Progenitor cell of endocrine pancreas (in vitro differentiated cells): ENCODE measurements at places on chromosomes 12 and 14.

GRCh38 chr14:54189333-54189732, 207.5 kb upstream of the CDKN3 start:
- no peaks in the 10 kb centered on the region for H3K36me3 ChIP-seq
- H3K4me3 ChIP-seq = no peak overlapping the region
- no peaks in the 10 kb centered on the region for H3K4me1 ChIP-seq
- DNase-seq = no peak

GRCh38 chr14:21921453-21921852, 247.8 kb upstream of the OR4E1 start:
- no peak overlapping the region for H3K27ac ChIP-seq
- no peaks in the 10 kb centered on the region for H3K4me1 ChIP-seq
- no peak overlapping the region for H3K4me3 ChIP-seq

DNA sequence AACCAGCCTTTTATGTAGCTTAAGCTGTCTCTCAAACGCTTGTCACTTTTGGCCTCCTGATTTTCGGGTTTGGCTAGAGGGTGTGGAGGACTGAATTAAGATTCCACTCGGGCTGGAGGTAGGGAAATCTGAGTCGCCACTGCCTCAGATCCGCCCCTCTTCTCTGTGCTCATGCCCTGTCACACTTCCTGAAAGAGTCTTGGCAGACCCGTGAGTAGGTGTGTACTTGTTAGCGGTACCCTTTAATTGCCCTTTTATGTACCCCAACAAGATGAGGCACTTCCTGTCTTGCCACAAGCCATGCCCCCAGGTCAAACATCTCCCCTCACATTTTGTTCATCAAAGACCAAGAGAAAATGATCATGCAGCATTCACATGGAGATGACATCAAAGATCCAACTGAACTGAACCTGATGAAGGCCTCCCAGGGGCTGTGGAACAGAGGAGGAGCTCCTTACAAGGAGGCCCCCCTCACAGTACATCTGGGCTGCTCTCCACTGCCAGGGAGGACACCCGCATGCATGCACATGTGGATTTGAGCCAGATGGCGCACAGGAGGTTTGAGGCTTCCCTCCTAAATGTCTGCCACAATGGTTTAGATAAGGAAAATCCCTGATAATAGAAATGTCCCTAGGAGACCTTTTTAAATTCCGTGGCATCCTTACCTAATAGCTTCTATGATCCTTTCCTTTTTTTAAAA, 86.5 kb upstream of the CDKN3 start:
- no peaks in the 10 kb centered on the region for H3K36me3 ChIP-seq
- H3K27me3 ChIP-seq = peaks cover 22% of the 10 kb centered on the region
- no peak for DNase-seq
- no peak overlapping the region for H3K4me3 ChIP-seq
- H3K4me1 ChIP-seq = no peaks in the 10 kb centered on the region

DNA sequence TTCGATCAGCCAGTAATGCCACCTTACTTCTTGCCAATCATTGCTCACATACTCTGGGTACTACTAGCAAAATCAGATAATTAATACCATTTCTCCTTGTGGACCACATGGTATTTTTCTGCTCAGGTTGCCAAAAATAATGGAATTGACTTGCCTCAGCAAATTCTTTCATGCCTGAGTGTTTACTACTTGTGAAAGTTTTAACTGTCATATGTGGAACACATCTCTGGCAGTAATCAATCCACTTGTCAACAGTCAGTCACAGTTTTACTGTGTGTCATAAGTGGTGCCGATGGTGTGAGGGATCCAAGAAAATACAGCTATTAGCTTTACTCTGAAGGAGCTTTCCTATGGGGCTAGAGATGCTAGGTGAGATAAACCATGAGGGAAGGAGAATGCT, 55.3 kb upstream of the ATF1 start:
- peaks cover 15% of the 10 kb centered on the region for H3K36me3 ChIP-seq
- DNase-seq = no peak
- H3K4me1 ChIP-seq = no peaks in the 10 kb centered on the region
- H3K27me3 ChIP-seq = no peaks in the 10 kb centered on the region
- no peak overlapping the region for H3K4me3 ChIP-seq

DNA sequence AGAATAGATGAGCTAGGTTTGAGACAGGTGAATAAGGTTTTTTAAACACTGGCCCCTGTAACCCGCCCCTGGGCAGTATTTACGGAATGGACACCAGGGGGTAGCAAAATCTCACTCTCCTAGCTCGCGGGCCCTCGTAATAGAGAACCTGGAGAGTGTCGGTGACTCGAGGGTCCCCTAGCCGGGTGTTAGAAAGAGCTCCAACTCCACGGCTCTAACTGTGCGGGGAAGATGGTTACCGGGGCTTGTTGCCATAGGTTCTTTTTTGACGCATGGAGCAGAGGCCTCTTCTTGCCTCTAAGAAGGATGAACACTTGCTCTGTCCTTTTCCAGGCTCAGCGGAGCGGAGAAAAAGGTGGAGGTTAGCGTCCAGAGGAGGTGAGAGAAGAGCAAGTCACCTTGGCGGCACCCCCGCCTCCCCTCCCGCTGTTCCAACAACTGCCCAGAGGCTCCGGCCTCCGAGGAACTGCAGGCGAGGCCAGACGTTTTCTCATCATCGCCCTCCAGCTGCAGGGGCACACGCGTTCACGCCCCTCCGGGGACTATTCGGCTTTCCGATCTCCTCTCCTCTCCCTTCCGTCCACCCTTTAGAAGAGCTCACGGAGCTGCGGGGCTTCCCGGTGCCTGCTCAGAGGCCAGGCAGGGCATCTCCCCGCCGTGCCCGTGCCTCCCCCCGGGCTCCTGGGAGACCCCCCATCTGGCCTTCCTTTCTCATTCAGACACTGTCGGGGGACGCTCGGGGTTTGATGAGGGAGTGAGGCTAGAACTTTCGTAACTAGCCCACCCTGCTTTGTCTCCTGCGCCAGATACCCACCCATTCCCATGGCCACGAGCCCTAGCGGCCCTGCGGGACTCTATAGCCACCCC, 1.4 kb upstream of the ARHGEF40 start:
- H3K27me3 ChIP-seq = peaks cover 22% of the 10 kb centered on the region
- peaks cover 24% of the 10 kb centered on the region for H3K4me1 ChIP-seq
- H3K27ac ChIP-seq = peak overlapping the region; percentile 84
- peaks cover 5% of the 10 kb centered on the region for H3K36me3 ChIP-seq

DNA sequence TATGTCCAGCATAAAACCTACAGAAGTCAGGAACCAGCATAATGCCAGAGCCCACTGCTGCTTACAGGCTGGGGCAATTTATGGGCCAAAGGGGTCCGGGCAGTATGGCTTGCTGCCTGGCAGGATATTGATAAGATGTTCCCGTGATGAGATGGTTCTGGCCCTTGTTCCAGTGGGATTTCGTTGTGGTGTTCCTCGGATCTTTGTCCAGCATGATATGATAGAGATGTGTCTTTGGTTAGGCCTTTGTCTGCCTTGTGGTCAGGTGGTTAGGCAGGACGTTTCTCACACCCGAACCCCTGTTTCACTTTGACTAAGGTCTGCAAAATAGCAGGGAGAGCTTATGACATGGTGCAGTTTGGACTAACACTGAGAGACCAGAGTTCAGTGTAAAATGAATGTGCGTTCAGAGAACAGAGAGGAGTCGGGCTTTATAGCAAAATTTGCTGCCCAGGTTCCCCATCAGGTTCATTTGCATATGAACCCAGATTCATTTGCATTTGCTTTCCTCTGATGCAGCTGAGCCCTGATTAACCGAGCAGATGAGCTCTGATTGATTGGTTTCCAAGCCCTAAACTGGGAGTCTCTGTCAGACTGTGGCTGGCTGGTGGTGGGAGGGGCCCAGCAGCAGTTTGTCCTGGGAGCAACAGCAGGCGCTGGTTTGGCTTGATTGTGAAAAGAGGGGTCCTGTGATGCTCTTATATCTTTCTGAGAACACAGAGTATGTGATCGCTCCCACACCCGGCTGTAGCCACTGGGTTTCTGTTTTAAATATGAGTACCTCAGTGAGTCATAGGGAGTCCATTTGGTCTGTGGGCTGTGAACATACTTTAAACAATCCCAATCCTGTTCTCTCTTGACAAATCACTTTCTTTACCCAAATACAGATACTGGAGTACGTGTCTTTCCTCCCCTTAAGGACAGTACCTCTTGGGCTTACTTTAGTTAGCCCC, 156.3 kb upstream of the PZP start:
- H3K27ac ChIP-seq = no peak overlapping the region
- no peaks in the 10 kb centered on the region for H3K36me3 ChIP-seq
- no peak overlapping the region for H3K4me3 ChIP-seq
- no peak for DNase-seq
- H3K27me3 ChIP-seq = peaks cover 10% of the 10 kb centered on the region

GRCh38 chr14:54129850-54130640, 173.4 kb upstream of the BMP4 start:
- peaks cover 7% of the 10 kb centered on the region for H3K4me1 ChIP-seq
- no peak overlapping the region for H3K27ac ChIP-seq
- no peak for DNase-seq
- no peaks in the 10 kb centered on the region for H3K36me3 ChIP-seq
- H3K4me3 ChIP-seq = no peak overlapping the region

DNA sequence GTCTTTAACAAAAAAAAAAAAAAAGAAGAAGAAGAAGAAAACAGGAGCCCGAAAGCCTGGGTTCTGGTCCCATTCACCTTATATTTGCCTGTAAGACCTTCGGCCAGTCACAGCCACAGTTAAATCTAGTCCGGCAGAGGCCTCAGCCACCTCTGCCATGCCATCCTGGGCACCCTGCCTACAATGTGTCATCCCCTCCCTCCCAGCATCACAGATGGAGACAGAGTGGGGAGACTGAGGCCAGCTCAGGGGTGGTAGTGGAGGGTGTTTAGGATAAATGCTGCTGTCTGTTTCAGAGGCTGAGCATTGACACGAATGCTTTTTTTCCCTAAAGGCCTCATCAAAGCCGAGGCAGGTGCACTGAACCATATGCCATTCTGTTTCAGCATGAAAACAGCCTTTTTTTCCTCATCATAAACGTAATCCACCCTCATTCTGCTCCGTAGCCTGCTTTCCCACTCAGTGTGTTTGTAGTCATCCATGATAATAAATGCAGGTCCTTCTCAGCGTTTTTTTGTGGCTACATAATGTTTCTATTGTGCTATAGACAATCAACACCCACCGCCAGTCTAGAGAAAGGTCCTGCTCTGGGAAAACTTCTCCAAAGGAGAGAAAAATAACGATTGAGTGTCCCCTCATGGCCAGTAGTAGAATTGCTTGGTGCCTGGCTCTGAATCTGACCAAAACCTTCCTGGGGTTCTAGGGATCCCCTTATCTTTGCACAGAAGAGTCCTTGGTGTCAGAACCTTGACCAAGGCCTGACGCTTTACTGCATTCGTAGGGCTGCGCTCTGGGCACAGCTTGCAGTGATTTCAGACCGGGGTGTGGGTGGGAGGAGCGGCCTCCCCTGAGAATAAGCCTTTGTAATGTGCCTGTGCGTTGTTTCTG, 41.1 kb upstream of the TSPAN9 start:
- no peaks in the 10 kb centered on the region for H3K27me3 ChIP-seq
- DNase-seq = no peak
- H3K36me3 ChIP-seq = peaks cover 2% of the 10 kb centered on the region

- no peaks in the 10 kb centered on the region for H3K4me1 ChIP-seq
- H3K27me3 ChIP-seq = no peaks in the 10 kb centered on the region
- H3K4me3 ChIP-seq = no peak overlapping the region
- no peak for DNase-seq
- no peak overlapping the region for H3K27ac ChIP-seq
These were observed 1320.6 kb downstream of the LRFN5 start for GRCh38 chr14:42927313-42927712.

DNA sequence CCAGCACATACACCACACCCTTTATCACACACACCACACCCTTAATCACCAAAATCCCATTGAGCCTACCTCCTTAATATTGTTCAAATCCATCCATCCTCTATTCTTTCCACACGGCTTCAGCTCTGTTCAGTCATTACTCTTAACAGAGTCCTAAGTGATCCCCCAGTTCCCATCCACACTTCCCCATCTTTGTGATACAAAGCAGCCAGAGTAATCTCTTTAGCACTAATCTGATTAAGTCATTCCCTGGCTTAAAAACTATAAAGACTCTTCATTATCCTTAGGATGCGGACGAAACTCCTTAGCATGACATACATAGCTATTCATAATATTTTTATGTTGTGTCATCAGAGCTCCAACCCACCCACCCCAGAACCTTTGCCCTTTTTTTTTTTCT, 14.7 kb upstream of the MFAP5 start:
- peaks cover 2% of the 10 kb centered on the region for H3K36me3 ChIP-seq
- H3K27me3 ChIP-seq = no peaks in the 10 kb centered on the region
- peaks cover 27% of the 10 kb centered on the region for H3K4me1 ChIP-seq
- no peak for DNase-seq
- peak overlapping the region; percentile 20 for H3K27ac ChIP-seq

DNA sequence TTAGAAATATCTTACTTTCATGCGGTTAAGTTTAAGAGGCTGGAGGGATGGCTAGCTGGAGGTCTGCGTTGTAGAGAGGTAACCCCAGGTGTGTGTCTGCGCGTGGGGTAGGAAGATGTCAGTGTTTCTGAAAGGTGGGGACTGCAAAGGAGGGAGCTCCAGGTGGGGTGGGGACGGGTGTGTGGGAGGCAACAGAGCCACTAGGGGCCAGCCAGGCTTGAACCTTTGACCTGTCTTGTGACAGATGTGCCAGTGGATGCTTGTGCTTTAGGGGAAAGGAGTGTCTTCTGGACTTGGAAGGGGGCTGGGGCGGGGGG, 841 bp downstream of the GLI1 start:
- H3K27ac ChIP-seq = peak overlapping the region; percentile 54
- peaks cover 19% of the 10 kb centered on the region for H3K4me1 ChIP-seq
- no peaks in the 10 kb centered on the region for H3K36me3 ChIP-seq
- peaks cover 66% of the 10 kb centered on the region for H3K27me3 ChIP-seq

GRCh38 chr14:51328064-51328771, 88.2 kb downstream of the TMX1 start:
- H3K4me3 ChIP-seq = no peak overlapping the region
- peaks cover 15% of the 10 kb centered on the region for H3K27me3 ChIP-seq
- no peaks in the 10 kb centered on the region for H3K36me3 ChIP-seq
- no peak for DNase-seq
- H3K4me1 ChIP-seq = peaks cover 13% of the 10 kb centered on the region
- H3K27ac ChIP-seq = no peak overlapping the region

DNA sequence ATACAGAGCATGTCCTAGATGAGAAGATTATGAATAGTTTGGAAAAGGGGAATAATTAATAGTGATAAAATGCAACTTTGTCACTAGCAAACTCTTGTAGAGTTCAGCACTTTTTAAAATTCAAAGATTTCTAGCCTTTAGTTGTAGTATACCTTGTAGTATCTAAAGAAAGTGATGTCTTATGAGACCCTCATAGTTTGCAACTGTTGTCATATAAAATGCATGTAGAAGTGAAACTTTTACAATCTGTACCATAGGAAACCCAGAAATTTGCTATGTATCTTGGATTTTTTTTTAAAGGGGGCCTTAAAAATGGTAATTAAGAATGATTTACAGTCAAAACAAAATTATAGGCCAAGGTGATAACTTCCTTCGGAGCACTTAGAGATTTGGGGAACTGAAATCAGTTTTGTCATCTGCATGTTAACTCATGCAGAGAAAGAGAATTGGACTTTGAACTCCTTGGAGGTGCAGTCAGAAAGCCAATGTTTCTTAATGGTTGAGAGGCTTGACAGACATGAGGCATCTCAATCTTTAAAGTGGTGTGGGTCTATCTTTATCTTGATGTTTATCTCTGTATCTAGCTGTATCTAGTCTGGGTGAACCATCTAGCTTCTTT, 1.3 kb downstream of the LRRK2 start:
- H3K4me1 ChIP-seq = peaks cover 5% of the 10 kb centered on the region
- H3K27ac ChIP-seq = no peak overlapping the region
- no peak for DNase-seq

- no peak overlapping the region for H3K4me3 ChIP-seq
- H3K4me1 ChIP-seq = peaks cover 6% of the 10 kb centered on the region
- H3K27ac ChIP-seq = no peak overlapping the region
- no peak for DNase-seq
- H3K36me3 ChIP-seq = peaks cover 16% of the 10 kb centered on the region
- H3K27me3 ChIP-seq = no peaks in the 10 kb centered on the region
These were observed 4.5 kb downstream of the TMX1 start for GRCh38 chr14:51244591-51244990.
